Transverse colon (tissue), 4 donors: ENCODE measurements at places on chromosomes 1 and 21. TPM values are rescaled to one million over a fixed set of nuclear protein-coding genes. Genes with fewer than 3 reads are reported as not detected.
A peak's percentile ranks its signal among the peaks of the same experiment; 100 is the strongest.

DNA sequence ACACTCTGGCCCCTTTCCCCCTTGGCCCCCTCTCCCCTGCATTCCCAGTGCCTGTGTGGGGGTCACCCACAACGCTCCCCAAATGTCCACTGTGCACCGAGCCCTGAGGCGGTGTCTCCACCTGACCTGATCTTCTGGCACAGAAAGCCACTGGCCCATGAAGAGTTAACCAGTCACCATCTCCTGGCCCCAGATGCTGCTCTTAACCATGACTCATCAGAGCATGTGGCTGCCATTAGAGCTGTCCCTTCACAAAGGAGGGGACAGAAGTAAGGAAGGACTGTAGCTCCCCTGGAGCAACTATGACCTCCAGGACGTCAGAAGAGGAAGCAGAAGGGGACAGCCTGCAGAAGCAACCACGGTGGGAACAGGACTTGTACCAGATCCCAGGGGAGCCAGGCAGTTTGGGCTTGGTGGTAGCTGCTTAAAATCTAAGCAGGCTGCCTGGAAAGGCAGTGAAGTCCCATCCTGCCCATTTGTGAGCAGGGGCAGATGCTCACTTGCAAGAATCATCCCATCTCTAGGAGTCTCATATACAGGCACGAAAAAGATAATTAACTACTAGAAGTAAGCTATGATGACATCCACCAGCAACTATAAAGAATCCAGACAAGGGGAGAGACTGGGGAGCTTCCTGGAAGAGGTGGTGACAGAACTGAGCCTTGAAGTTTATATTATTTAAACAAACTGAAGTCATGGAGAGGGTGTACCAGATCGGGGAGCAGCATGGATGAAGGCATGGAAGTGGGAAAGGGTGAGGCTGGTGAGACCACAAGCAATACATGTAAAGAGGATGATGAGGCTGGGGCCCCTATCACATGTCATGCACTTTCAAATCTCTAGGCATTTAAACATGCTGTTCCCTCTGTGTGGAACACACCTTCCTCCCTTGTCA lies 1.1 kb upstream of the TTC39A start:
- DNase-seq, result peak; percentile 52

DNA sequence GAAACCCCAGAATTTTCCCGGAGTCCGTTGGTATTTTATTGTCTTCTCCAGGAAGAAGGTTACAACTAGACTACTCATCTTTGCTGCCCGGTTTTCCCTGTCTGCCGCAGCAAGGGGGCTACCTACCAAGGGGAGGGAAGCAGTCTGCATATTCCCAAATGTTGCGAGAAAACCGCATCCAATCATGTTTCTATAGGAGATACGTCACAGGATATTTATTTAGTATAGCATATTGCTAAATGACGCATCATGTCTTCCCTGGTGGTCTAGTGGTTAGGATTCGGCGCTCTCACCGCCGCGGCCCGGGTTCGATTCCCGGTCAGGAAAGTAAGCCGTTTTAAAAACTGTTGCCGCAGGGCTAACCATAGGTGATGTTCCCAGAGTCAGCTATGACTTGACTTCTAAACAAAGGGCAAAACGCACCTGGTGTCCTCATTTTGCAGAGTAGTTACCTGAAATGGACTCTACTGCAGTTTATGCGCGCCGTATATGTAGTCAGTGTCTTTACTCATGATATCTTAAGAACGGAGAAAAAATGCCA lies 15.2 kb upstream of the ZNF692 start:
- DNase-seq, result peak; percentile 86

DNA sequence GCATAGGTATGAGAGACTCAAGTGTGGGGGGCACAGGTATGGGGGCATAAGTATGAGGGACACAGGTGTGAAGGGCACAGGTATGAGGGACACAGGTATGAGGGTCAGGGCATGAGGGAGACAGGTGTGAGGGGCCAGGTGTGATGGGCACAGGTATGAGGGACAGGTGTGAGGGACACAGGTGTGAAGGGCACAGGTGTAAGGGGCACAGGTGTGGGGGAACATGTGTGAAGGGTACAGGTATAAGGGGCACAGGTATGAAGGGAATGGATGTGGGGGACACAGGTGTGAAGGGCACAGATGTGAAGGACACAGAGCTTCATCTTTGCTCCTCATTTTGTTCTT lies 41.2 kb upstream of the CACNA1E start:
- no peak for DNase-seq

TMPRSS15 gene
- total RNA-seq, result not detected
